Activated CD4-positive, alpha-beta T cell treated with anti-CD3 and anti-CD28 coated beads for 48 hours (primary cell): ENCODE measurements at places on chromosomes 1 and 21.

- no peak for DNase-seq
Observed at GRCh38 chr1:19734056-19734455, 65.7 kb downstream of the TMCO4 start.

- no peak for DNase-seq
Observed at GRCh38 chr1:230072296-230072695, 5.3 kb downstream of the GALNT2 start.

DNA sequence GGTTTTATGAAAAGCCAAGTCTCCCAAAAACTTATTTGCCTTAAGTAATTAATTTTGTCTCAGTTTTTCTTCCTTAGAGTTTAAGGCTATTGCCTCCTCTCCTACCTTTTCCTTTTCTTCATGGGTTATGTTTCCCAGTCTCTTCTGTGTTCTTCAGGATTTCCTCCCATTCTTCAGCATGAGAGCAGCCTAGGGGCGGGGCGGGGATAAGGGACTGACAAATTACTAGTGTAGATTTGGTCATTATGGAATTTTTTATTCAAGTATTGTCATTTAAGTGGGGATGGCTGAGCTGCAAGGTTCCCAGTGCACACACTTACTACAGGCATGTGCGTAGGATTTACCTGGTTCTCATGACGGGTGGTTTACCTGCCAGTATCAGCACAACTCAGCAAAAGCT is 35.2 kb upstream of the PIGV start:
- DNase-seq = no peak

- no peak for DNase-seq
Observed at GRCh38 chr1:51600965-51601364, 15.9 kb upstream of the OSBPL9 start.

DNA sequence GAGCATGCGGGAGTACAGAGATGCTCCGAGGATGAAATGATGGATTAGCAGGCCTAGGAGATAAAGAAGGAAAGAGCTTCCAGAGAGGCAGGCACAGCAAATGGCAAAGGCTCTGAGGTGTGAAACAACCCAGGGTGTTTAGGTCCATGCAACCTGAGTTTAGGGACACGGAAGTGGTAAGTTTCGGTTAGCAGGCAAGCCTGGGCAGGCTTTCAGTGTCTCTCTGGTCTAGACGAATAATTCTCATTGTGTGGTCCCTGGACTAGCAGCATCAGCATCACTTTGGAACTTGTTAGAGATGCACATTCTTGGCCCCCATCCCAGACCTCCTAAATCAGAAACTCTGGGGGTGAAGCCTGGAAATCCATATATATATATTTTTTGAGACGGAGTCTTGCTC is 18.6 kb downstream of the NKAIN1 start:
- DNase-seq = no peak

- DNase-seq = no peak
Observed at GRCh38 chr1:231106347-231106746, 55.5 kb upstream of the TRIM67 start.
